NCI-H1092 (cell line): ENCODE measurements at places on chromosomes 1 and 21.

DNA sequence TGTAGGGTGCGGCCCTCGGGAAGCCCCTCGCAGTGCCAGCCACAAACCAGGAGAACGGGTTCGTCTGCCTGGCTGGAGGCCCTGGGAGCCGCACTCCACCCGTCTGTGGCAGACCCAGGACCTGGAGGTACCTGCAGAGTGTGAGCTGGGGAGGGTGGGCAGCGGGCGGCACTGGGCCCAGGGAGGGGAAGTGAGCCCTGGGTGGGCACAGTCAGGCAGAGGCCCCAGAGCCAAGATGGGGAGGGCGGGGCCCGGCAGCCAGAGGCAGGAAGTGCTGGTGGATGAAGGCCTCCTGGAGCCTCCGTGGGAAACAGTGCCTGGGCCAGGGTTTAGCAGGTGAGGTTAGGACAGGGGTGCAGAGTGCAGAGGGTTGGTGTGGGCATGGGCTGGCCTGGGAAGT, 4.0 kb upstream of the PEX10 start:
- no peak for DNase-seq

GRCh38 chr1:223222377-223222776, 79.3 kb upstream of the TLR5 start:
- DNase-seq, result no peak

GRCh38 chr1:240152611-240153297, 61.1 kb downstream of the FMN2 start:
- DNase-seq, result no peak

DNA sequence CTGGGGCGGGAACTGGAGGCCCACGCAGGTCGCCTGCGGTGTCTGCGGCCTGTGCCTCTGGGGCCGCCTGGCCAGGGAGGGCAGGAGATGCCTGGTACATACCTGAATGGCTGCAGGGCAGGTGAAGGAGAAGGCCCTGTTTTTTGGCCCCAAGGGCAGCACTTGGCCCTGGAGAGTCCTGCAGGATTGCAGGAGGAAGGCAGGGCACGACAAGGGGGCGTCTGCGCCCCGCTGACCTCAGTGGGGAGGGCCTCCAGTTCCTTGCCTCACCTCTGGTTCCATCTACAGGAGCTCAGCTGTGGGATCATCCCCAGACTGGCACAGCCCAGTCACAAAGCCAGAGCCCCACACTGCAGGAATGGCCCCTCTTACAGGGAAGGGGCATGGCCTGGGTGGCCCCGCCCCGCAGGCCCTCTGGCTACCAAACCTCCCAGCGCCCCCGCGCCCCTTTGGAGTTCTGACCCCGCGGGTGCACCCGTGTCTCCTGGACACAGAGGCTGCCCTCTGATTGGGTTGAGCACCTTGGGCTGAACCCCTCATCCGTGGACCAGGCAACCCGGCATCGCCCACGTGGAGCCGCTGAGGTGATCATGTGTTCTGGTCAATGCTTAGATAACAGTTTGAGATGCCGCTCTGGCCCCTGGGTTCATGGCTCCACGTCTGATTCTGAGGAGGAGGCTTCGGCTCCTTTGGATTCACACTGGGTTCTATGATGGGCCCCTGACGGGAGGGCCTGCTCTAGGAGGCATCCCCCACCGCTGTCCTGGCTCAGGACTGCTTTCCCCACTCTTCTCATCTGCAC, 1.3 kb upstream of the PEX10 start:
- no peak for DNase-seq

DNA sequence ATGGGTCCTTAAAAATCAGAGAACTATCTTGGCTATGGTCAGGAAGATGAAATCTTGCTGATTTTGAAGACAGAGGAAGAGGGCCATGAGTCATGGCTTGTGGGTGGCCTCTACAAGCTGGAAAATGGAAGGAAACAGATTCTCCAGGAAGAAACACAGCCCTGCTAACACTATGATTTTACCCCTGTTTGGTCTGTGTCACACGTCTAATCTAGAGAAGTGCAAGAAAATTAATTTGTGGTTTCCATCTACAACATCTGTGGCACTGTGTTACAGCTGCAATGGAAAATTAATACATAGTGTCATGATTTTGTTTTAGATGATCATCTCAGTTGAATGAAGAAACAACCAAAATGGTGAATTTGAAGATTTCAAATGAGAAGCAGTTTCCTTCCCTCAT, 288.7 kb upstream of the NRIP1 start:
- DNase-seq, result no peak

GRCh38 chr1:165218731-165219130, 137.8 kb downstream of the LMX1A start:
- peak; percentile 60 for DNase-seq

- DNase-seq, result no peak
These were observed 568.8 kb upstream of the ZRANB2 start for GRCh38 chr1:71649608-71650007.

DNA sequence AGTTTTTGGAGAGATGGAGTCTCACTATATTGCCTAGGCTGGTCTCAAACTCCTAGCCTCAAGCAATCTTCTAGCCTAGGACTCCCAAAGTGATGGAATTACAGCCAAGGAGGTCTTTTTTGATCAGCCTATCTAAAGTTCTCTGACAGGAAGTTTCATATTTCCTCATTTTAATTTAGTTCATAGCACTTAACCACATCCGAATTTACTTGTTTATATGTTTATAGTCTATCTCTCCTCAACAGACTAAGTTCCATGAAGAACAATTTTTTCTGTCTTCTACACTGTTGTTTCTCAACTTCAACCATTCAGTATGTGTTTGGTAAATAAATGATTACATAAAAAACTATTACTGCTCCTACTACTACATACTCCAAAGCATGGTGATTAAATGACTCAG, 47.9 kb downstream of the GON4L start:
- DNase-seq, result no peak

DNA sequence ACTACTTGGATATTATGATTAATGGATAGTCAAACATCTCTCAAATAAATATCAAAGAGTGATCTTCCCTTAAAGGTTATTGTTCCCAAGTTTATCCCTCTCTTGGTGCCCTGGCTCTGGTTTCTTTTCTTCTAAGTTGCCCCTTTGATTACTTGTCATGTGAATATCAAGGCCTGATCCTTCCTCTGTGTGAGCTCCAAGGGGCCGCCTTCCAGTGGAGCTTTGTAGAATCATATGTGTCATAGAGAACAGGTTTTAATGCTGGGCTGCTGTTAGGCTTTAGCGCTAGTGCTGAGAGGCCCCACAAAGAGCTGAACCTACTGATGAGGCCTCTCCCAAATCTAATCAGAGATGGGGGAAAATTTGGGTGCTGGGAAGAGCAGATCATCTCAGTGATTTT, 25.5 kb downstream of the UCK2 start:
- DNase-seq, result no peak

DNA sequence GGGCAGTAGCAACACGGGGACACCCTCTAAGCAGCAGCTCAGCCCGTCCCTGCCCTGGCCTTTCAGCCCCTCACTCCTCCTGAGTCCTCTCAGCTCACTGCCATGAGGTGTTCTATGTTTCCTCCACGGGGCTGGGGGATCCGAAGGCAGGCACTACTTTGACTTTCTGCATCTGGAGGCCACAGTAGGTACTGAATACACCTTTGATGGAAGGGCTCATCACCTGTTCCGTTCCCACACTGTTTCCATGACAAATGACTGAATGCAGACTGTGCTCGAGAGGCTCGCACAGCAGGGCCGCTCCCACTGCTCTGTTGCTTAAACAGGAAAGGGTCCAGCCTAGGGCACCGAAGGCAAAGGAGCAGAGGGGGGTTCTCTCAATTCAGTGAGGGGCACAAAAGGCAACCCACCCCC, 77.6 kb upstream of the DNAH14 start:
- no peak for DNase-seq

DNA sequence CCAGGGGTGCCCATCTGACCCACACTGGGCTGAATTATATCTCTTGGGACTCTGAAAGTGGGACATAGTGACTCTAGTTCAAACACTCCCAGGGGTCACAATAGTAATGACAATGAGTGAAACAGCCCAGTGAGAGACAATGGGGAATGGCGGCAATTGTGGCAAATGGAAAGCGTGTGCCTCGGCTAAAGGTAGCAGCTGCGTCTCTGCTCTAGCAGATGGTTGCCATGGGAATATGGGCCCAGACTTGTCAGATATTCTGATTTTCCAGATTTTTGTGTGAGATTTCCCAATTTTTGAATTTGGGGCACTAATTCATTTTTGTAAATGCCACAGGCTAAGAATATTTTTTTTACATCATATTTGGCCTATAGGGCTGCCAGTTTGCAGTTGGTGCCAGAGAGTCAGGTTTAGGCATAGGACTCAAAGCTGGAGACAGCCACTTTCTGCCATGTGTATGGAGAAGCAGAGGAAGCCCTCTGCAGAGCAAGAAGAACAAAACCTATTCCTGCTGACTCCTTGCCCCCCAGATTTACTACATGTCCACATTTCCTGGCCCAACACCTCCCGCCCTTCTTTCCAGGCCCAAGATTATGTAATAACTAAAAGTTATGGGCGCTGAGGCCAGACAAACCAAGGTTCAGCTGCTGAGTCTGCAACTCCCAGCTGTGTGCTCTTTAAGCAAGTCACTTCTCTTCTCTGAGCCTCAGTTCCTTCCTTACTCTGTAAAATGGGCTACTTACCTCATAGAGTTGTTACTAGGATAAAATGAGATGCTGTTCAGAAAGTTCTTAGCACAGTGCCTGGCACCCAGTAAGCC, 21.6 kb upstream of the PTP4A2 start:
- no peak for DNase-seq

DNA sequence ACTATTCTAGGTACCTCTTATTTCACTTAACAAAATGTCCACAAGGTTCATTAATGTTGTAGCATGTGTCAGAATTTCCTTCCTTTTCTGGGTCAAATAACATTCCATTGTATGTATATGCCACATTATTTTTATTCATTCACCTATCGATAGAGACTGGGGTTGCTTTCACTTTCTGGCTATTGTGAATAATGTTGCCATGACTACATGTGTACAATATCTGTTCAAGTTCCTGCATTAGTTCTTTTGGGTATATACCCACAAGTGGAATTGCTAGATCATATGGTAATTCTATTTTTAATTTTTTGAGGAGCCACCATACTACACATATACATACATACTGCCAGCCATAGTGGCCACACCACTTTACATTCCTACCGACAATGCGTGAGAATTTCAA, 158.4 kb downstream of the ZZZ3 start:
- no peak for DNase-seq
